ENCODE measurements at places on chromosomes 4 and X.
A peak's percentile ranks its signal among the peaks of the same experiment; 100 is the strongest.

GRCh38 chrX:69182818-69183380 lies 17.6 kb upstream of the PJA1 start:
- DNase-seq, result no peak

- DNase-seq, result no peak
Observed at GRCh38 chr4:173651651-173652282, 121.7 kb upstream of the HAND2 start.

DNA sequence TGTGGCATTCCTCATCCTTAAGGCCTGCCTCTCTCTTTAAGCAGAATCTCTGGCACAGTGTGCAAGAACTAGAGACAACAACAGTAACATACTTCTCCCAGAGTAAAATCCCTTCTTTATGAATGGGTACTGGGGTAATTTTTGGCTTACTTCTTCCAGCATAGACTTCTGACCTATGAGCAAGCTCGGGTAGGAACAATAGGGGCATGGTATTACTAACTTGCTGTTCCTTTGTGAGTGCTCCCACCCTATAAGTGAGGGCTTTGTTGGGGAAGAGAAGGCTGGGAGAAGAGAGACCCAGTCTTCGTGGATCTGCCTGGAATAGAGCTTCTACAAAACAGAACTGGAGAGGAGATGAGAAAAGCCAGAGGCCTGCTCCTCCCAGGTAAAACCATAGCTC lies 30.2 kb downstream of the CLDN2 start:
- no peak for DNase-seq

DNA sequence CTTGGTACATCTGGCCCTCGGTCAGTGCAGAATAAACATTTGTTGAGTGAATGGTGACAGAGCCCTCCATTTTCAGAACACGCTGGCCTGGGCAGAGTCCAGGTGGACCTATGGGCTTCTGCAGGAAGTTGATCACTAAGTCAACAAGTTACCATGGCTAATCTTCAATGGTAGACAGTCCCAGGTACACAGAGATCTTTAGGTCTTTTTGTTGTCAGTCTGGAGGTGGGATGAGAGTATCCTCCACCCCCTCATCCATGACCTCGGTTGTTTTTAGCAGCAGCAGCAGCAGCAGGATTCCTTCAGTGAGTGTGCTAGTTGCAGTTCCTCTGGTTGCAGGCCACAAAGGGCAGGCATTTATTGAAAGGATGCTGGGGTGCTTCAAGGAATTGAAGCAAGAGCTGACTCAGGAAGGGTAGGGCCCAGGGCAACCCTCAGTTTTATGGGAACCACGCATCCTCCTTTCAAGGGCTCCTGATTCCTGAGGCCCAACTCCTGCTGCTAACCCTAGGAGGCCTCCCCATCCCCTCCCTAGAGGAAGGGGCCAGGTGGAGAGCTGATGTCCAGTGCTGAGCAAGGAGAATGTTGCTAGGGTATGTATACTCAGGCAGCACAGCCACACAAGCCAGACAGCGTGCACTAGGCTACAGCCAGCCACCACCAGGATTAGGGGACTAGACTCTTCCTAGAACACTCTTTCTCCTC lies 1.7 kb upstream of the USP27X start:
- DNase-seq, result no peak

DNA sequence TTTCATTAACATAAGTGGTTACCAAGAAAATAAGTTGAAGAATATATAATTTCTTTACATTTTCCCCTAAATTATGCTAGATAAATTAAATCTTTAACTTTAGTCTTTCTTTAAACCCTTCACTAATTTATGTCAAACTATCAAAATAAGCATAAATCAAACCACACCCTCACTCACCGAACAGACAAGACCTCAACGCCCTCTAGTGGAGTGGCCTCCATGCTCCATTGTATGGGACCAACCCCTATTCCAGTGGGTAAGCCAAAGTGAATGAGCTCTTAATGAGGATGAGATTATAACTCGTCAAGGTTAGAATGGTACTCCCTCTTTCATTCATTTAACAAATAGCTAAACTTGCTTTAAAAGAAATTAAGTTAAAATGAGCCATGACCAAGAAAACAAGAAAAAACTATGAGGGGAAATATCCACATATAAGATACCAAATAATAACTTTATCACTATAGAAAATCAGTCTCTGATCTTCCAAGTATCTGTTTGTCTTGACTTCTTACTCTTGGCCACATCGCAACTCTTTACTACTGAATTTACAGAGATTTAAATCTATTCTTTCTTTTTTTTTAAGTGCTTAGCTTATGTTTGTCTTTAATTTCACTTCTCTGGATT lies 15.6 kb upstream of the BBS12 start:
- peak; percentile 89 for DNase-seq
